Activated CD4-positive, alpha-beta T cell treated with anti-CD3 and anti-CD28 coated beads, Interleukin-2, amount 10 ng/mL, durations not matched to agents 24 days and 14 days (primary cell): ENCODE measurements at places on chromosomes 16 and 17. TPM values are rescaled to one million over a fixed set of nuclear protein-coding genes. Genes with fewer than 3 reads are reported as not detected.

GRCh38 chr16:54317101-54317611 lies 30.6 kb upstream of the IRX3 start:
- no peaks in the 10 kb centered on the region for H3K27me3 ChIP-seq
- DNase-seq, result no peak
- no peaks in the 10 kb centered on the region for H3K4me1 ChIP-seq
- H3K27ac ChIP-seq, result no peak overlapping the region

DNA sequence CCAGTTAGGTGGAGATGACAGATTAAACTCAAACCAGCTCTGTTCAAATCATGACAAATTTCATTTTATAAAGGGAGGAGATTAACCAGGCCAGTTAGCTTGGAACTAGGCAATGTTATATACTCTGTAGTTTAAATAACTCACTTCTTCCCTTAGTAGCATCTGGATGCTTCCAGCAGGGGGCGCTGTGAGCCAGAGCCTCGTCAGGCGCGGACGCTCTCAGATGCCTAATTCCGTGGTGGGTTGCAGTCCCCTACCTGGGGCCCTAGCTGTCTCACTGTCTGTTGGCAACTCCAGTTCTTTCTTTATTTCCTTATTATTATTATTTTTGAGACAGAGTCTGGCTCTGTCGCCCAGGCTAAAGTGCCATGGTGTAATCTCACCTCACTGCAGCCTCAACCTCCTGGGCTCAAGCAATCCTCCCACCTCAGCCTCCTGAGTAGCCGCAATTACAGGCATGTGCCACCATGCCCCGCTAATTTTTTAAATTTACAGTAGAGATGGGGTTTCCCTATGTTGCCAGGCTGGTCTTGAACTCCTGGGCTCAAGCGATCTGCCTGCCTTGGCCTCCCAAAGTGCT lies 17.3 kb upstream of the WFDC1 start:
- H3K4me1 ChIP-seq, result no peaks in the 10 kb centered on the region
- H3K36me3 ChIP-seq, result no peaks in the 10 kb centered on the region
- DNase-seq, result peak; percentile 92
- no peak overlapping the region for H3K4me3 ChIP-seq
- H3K27me3 ChIP-seq, result peaks cover 4% of the 10 kb centered on the region

DNA sequence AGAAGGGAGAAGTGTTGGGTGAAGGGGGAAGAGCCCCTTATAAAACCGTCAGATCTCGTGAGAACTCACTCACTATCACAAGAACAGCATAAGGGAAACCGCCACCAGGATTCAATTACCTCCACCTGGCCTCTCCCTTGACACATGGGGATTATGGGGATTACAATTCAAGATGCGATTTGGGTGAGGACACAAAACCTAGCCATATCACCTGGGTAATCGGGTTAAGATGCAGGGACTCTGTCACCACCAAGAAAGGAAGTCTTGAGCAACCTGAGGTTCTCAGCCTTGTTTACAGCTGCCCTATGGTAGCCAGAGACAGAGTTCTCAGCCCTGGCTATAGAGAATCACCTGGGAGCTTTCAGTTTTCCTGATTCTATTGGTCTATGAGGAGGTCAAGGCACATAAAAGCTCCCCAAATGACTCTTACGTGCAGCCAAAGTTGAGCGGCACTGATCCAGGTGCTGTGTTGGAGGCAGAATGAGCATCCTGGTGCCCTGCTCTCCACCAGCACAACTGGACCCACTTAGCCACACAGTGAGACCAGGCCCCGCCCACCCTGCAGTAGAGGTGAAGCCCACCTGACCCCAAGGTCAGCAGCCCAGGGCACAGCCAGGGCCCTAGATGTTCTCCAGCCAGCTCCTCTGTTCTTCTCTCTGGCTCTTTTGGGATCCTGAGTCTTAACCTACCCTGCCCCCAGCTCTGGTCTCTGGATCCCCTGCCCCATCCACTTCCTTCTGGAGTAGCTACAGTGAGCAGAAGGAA lies 138.5 kb upstream of the CDH5 start:
- DNase-seq, result no peak
- H3K27ac ChIP-seq, result no peak overlapping the region
- H3K36me3 ChIP-seq, result no peaks in the 10 kb centered on the region
- no peaks in the 10 kb centered on the region for H3K27me3 ChIP-seq
- peaks cover 4% of the 10 kb centered on the region for H3K4me1 ChIP-seq
- no peak overlapping the region for H3K4me3 ChIP-seq

GRCh38 chr16:47461598-47462266 lies 601 bp downstream of the PHKB start:
- H3K27ac ChIP-seq, result peak overlapping the region; percentile 97
- no peaks in the 10 kb centered on the region for H3K27me3 ChIP-seq
- H3K4me1 ChIP-seq, result peaks cover 36% of the 10 kb centered on the region

GRCh38 chr16:52613508-52613907 lies 66.6 kb upstream of the TOX3 start:
- no peak for DNase-seq
- no peak overlapping the region for H3K4me3 ChIP-seq
- H3K27me3 ChIP-seq, result no peaks in the 10 kb centered on the region
- H3K4me1 ChIP-seq, result no peaks in the 10 kb centered on the region
- no peak overlapping the region for H3K27ac ChIP-seq

DNA sequence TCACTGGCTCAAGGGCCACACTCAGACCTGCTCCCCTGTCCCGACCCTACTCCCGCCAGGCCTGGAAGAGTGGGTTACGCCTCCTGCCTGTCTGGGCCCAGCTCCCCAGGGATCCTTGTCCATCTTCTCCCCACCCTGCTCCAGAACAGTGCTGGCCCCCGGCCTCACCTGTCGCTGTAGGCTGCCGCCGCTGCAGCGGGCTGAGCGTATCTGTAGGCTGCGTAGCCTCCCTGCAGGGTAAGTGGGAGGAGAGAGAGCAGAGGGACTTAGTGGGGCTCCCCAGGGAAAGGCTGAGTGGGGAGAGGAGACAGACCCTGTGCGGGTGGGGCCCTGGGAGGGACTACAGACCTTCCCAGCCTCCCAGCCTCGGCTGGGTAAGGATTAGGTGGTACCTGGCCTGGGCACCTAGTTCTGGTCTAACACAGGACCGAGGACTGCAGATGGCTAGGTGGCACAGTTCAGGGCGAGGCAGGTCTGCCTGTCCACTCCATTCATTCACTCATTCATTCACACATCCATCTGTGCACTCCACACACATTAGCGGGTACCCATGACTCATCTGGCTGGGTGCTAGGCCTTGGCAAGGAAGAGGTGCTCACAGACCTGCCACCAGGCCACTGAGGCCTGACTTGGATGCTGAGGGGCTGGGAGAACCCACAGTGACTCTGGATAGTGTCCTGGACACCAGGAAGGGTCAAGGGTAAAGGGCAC lies 20.9 kb downstream of the ENGASE start:
- no peak overlapping the region for H3K4me3 ChIP-seq
- DNase-seq, result no peak
- H3K36me3 ChIP-seq, result no peaks in the 10 kb centered on the region
- H3K4me1 ChIP-seq, result peaks cover 2% of the 10 kb centered on the region
- peaks cover 25% of the 10 kb centered on the region for H3K27me3 ChIP-seq

- H3K27me3 ChIP-seq, result no peaks in the 10 kb centered on the region
- H3K4me3 ChIP-seq, result peak overlapping the region; percentile 85
- peak overlapping the region; percentile 89 for H3K27ac ChIP-seq
- DNase-seq, result no peak
- peaks cover 8% of the 10 kb centered on the region for H3K36me3 ChIP-seq
Observed at GRCh38 chr16:8867932-8868415, 832 bp downstream of the CARHSP1 start.

DNA sequence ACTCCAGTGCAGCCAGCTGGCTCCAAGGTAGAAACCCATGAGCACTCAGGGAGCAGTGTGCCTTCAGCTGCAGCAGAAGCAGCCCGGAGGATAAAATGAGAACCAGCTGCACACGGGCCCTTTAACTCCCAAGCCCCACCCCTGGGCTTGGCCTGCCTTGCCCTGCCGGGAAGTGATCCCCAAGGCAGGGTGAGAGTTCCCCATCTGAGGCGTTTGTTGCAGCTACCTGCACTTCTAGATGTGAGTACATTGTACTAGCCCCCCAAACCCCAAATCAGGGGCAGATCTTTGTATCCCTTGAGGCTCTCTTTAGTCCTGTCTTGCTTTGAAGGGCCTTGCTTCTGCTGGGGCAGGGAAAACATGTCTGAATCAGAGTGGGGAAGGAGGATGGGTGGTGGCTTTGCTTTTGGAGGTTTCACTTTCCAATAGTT lies at the start of gene MVP:
MVP (plus strand) TSS at position 192 of the 431 bp plus-strand sequence. CDS start 10,088 bp downstream, outside the sequence.
- H3K27me3 ChIP-seq, result peaks cover 2% of the 10 kb centered on the region
- H3K36me3 ChIP-seq, result peaks cover 37% of the 10 kb centered on the region
- DNase-seq, result peak; percentile 91
- H3K4me1 ChIP-seq, result peaks cover 58% of the 10 kb centered on the region
- peak within 1 kb of the TSS; percentile 91 for H3K27ac ChIP-seq

GRCh38 chr16:3101841-3102470 lies 2.9 kb upstream of the ZSCAN10 start:
- no peaks in the 10 kb centered on the region for H3K36me3 ChIP-seq
- H3K4me1 ChIP-seq, result peaks cover 36% of the 10 kb centered on the region
- peak overlapping the region; percentile 86 for H3K27ac ChIP-seq

DNA sequence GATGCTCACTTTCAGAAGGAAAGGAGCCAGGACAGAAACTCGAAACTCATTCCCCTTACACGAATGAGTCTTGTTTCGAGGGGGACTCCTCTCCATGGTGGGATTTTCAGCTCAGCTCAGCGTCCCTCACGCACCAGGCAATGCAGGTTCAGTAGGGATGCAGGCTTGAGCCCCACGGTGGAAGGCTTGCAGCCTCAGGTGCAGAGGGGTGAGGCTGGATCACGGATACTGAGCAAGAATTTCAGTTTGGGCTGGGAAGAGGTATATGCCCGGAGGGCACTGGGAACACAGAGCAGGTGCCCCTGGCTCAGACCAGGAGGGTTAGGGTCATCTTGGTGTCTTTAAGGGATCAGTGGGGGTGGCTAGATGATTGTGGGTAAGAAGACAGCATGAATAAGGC lies 344.9 kb upstream of the TNRC6C start:
- DNase-seq, result no peak
- H3K27me3 ChIP-seq, result peaks cover 13% of the 10 kb centered on the region
- H3K27ac ChIP-seq, result no peak overlapping the region

- peaks cover 12% of the 10 kb centered on the region for H3K4me1 ChIP-seq
- H3K4me3 ChIP-seq, result no peak overlapping the region
Observed at GRCh38 chr17:50955160-50955559, 89.0 kb upstream of the TOB1 start.

DNA sequence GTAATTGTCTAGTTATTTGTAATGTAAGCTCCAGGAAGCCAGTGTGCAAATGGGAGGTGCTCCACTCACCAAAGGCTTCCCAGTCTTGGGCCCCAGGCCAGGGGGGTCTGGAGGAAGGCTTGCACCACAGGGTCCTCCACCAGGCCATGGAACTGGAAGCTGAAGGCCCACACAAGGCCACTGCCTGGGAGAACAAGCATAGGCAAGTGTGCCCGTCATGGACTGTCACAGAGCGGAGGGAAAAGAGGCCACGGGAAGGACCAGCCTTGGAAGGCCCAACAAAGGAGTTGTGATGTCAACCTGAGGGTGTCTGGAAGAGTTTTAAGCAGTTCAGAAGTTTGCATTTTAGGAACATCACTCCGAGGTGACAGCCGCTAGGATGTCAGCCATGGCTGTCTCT lies 3.0 kb upstream of the SRRM2 start:
- no peak overlapping the region for H3K27ac ChIP-seq
- peaks cover 28% of the 10 kb centered on the region for H3K36me3 ChIP-seq
- no peak for DNase-seq
- H3K27me3 ChIP-seq, result no peaks in the 10 kb centered on the region
- H3K4me1 ChIP-seq, result peaks cover 29% of the 10 kb centered on the region

GRCh38 chr16:81128726-81129524 lies 32.7 kb upstream of the GCSH start:
- H3K4me1 ChIP-seq, result no peaks in the 10 kb centered on the region
- H3K27ac ChIP-seq, result no peak overlapping the region
- DNase-seq, result no peak
- no peaks in the 10 kb centered on the region for H3K36me3 ChIP-seq
- no peak overlapping the region for H3K4me3 ChIP-seq
- H3K27me3 ChIP-seq, result no peaks in the 10 kb centered on the region

DNA sequence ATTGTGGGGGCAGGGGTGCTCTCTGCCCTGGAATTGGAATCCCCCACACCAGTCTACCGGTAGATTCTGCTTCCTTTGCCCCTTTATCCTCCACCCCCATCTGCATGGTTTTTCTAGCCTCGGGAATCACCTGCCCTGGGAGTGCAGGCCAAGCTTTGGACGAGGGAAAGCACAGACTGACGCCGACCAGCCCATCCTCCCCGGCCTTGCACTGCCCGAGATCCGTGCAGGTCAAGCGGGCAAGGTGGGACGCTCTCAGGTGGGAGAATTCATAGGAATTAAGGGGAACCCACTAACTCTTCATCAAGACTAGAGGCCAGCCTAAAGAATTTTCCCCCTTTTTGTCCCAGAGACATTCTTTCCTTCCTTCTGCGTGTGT lies 9.9 kb upstream of the HOXB13 start:
- H3K4me3 ChIP-seq, result no peak overlapping the region
- H3K4me1 ChIP-seq, result peaks cover 8% of the 10 kb centered on the region
- H3K27ac ChIP-seq, result no peak overlapping the region
- peaks cover 2% of the 10 kb centered on the region for H3K36me3 ChIP-seq

DNA sequence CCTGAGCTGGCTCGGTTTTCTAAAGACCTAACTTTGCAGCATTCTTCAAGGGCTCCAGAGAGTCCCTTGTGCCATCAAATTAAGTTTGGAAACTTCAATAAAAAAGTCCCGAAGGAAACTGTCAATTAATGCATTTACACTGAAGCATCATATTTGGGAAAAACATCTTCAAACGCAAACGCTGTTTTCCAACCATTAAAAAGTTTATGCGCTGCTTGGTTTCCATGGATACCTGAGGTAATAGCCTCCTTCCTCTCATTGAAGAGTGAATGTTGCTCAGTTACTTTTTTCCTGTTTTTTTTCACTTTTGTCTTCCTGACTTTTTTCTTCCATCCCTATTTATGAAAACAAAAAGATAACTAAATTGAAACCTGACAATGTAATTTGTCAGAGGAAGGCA lies 399.1 kb downstream of the MAF start:
- H3K4me1 ChIP-seq, result no peaks in the 10 kb centered on the region
- no peaks in the 10 kb centered on the region for H3K36me3 ChIP-seq
- H3K27me3 ChIP-seq, result no peaks in the 10 kb centered on the region
- H3K4me3 ChIP-seq, result no peak overlapping the region
- no peak for DNase-seq

The HP gene
- not detected in 2 replicates for total RNA-seq

The CD79B gene
- total RNA-seq, result 24.4 and 29.2 TPM in 2 replicates

The CSF3 gene
- total RNA-seq, result not detected in 2 replicates
